Large intestine (tissue), 12 donors: ENCODE measurements at places on chromosomes 5 and 9. TPM values are rescaled to one million over a fixed set of nuclear protein-coding genes. Genes with fewer than 3 reads are reported as not detected.

GRCh38 chr5:10410662-10411061 lies 31.0 kb upstream of the ROPN1L start:
- H3K27ac ChIP-seq = no peak overlapping the region
- H3K4me1 ChIP-seq = no peaks in the 10 kb centered on the region
- H3K27me3 ChIP-seq = no peaks in the 10 kb centered on the region
- no peak for DNase-seq
- no peak overlapping the region for H3K4me3 ChIP-seq

DNA sequence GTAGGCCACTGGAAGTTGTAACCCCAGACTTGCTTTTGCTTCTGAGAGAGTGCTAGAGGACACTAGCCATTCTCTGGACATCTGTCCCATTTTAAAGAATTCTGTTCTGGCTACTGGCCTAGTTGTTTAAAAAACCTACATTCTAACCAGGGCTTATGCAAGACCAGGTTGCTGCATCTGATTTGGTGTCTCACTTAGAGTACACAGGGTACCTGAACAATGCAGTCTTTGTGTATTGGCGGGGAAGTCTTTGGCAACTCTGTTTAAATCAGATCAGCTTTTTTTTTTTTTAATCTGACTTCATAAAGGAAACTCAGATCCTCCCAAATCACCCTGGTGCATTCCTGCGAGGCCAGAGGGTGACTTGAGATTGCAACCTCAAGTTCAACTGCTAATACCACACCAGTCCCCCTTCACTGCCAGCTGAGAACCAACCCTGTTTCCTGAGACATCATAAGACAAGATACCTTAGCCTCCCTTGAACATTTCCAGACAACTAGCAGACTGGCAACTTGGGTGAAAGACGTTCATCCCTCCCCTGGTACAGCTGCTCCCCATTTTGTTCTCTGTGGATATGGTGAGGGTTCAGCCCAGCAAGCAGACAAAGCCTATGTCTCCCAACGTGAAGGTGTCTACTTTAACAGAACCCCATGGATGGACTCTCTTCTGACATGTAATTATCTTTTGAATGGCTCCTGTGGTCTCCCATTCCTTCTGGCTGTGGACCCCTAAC lies 27.0 kb downstream of the SKP1 start:
- H3K36me3 ChIP-seq = peaks cover 80% of the 10 kb centered on the region
- H3K4me1 ChIP-seq = peaks cover 10% of the 10 kb centered on the region
- DNase-seq = peak; percentile 20
- H3K27ac ChIP-seq = no peak overlapping the region

The EGFLAM gene
- polyA plus RNA-seq = 4.4 TPM

The FABP6 gene
- polyA plus RNA-seq = 9.1 TPM

DNA sequence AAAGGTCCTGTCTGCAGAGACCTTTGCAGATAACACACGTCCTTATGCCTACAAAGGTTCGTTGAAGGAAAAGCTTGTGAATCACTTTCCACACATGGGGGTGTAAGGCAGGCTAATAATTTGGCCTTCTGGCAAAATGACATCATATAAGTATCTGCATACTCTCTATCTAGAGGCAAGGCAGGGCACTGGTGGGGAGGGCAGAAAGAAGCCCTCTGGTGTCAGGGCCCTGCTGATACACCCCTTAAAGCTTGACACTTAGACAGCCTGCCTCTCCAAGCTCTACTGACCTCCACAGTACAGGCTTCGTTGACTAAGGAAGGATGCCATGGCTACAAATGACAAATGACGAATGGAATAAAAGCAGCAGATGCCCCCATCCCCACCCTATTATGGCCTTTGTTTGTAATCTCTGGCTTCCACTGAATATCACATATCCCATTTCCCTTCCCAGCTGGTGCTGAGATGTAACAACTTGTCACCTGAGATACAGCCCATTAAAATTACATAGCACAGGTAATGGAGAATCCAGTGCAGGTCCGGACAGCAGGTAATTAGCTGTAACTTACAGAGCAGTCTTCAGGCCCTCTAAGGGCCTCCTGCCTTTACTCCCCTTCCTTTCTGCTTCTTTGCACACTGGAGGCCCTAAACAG lies 76.9 kb upstream of the IFNK start:
- H3K4me3 ChIP-seq = no peak overlapping the region
- peaks cover 10% of the 10 kb centered on the region for H3K36me3 ChIP-seq
- no peak for DNase-seq
- H3K4me1 ChIP-seq = peaks cover 25% of the 10 kb centered on the region
- H3K27ac ChIP-seq = no peak overlapping the region

The TRIO gene
- 66.6 TPM for polyA plus RNA-seq

GRCh38 chr5:128464596-128464995 lies 73.4 kb downstream of the FBN2 start:
- no peak overlapping the region for H3K4me3 ChIP-seq
- no peaks in the 10 kb centered on the region for H3K27me3 ChIP-seq
- H3K27ac ChIP-seq = no peak overlapping the region
- H3K36me3 ChIP-seq = no peaks in the 10 kb centered on the region
- no peak for DNase-seq

DNA sequence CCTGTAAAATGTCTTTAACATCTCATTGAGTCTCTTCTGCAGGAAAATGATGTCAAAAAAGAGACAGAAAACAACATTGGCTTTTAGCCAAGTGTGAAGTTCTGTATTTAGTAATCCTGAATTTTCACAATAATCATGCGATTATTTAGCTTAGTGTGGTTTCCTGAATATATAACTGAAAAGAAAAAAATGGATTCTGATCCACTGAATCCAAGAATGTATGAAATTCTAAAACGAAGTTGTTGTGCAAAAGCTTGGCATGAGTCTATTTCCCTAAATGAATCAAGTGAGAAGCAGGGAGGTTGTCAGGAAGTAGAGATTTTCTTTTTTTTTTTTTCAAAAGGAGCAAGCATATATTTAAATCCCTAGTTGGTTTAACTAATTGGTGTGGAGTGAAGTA lies 145.9 kb upstream of the CDH6 start:
- peaks cover 3% of the 10 kb centered on the region for H3K4me1 ChIP-seq
- H3K27ac ChIP-seq = peak overlapping the region; percentile 4
- H3K4me3 ChIP-seq = no peak overlapping the region
- no peaks in the 10 kb centered on the region for H3K36me3 ChIP-seq
- no peaks in the 10 kb centered on the region for H3K27me3 ChIP-seq
- DNase-seq = peak; percentile 14

DNA sequence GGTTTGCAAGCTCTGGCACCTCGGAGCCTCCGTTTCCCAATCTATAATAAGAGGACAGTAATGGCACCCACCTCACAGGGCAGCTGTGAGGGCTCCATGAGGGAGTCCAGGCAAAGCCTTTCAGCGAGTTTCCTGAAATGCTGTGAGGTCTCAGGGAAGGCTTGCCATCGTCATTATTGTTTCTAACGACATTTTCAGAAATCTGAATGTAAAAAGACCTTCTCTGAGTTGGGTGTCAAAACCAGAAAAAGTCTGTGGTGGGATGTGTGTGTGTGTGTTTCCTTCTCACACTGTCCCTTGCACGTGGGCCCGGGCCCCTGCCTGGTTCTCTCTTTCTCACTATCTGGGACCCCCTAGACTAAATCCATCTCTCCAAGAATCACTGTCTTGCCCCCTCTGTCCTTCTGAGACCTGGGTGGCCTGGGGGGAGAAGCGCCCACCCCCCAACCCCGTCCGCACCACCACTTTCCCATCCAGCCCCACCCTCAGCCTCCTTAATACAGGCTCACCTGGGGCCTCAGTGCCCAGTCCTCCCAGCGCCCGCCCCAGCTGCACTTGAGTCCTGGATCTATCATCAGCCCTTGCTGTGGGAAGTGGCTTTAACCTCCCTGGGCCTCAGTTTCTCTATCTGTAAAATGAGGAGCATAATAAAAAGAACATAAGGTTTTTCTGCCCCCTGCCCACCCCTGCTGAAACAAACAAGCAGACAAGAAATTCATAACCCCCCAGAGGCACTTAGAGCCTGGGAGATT lies 180.3 kb downstream of the C9orf50 start:
- no peak for DNase-seq
- H3K36me3 ChIP-seq = no peaks in the 10 kb centered on the region
- H3K4me1 ChIP-seq = peaks cover 38% of the 10 kb centered on the region
